ENCODE measurements at places on chromosomes 16 and 17.

DNA sequence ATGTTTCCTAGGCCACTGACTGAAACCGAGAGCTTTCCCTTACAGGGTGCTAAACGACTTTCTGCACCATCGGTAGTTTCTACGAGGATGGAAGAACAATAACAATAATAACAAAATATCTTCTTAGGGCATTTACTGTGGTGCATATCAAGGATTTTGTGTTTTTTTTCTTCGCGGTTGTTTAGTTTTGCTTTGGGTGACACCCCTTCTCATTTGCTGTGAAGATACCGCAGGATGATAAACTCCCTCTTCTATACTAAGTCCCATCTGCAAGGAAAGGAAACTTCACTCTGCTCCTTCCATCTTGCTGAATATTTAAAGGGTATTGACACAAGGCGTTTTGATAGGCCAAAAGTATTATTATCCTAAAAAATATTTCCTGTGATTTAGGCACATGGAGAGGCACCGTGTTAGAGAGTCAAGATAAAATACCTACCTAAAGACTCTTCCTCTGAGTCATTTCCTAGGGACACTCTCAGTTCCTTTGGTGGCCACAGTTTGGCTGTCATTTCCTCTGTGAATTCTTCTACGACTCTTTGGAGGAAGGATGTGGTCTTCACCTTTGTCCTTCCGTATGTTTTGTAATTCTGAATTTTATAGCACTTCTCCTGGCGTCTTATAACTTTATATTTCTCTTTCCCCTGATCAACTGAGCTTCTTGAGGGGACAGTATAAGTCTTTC is 318.8 kb downstream of the CDH13 start:
- DNase-seq: no peak

DNA sequence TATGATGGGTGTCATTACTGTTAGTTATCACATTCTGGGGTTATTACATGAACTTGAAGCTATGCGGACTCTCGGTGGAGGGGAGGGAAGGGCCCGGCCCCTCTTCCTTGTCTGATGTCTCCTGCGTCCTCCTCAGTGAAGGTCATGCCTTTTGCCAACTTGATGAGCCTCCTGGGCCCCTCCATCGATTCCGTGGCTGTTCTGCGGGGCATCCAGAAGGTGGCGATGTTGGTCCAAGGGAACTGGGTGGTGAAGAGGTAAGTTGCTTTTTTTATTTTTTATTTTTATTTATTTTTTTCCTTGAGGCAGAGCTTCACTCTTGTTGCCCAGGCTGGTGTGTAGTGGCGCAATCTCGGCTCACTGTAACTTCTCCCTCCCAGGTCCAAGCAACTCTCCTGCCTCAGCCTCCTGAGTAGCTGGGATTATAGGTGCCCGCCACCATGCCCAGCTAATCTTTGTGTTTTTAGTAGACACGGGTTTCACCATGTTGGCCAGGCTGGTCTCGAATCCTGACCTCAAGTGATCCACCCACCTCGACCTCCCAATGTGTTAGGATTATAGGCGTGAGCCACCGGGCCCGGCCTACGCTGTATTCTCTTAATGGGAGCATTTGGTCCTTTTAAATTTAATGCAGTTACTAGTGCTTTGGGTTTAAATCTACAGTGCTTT is 21.6 kb downstream of the POLR3E start:
- no peak for DNase-seq

DNA sequence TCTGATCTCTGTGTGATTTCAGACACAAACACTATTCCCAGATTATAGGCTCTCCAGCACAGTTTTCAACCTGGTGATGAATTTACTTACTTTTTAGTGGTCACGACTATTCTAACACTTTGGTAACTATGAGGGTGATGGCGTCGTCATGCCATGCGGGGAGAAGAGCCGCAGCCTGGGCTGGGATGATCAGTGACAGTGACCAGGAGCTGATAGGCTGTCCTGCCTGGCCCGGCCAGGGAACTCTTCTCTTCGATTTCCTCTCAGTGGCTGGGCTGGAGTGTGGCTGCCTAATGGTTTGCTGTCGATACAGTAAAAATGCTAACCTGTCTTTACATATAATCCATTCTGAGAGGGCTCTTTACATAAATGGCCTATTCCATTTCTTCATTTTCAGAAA is 113.1 kb downstream of the IRX3 start:
- DNase-seq: no peak

DNA sequence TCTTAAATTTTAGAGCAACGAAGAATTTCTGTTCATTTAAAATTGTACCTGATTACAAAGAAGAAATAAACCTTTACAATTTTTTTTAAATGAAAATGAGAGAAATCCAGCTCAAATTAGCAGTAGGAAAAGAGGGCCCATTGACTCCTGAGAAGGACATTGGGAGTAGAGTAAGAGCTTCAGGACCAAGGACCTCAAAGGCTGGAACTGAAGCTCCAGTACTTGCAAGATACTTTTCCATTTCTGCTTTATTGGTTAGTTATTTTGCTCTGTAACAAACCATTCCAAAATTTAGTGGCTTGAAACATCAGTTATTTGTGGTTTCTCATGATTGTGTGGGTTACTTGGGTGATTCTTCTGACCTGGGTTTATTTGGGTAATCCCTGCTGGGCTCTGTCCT is 165.9 kb downstream of the PRKCB start:
- DNase-seq: no peak

- no peak for DNase-seq
Observed at GRCh38 chr17:36496018-36496789, 9.7 kb downstream of the ZNHIT3 start.

DNA sequence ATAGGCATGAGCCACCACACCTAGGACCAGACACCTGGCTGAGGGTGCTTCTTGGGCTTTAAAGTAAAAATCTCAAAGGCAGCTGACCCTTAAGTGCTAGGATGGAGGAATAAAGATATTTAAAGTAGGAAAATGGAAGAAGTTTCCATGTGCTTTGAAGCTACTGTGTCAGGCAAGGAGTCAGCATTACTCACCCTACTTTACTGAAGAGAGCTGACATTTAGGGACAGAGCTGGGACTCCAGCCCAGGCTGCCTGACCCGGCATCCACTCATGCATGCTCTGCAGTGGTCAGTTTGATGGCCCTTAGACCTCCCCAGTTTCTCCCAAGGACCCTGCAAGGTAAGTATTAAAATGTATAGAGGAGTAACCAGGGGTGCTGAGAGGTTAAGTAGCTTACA is 124.7 kb upstream of the PLCG2 start:
- DNase-seq: no peak

- no peak for DNase-seq
Observed at GRCh38 chr16:12157517-12158093, 181.1 kb downstream of the SNX29 start.

DNA sequence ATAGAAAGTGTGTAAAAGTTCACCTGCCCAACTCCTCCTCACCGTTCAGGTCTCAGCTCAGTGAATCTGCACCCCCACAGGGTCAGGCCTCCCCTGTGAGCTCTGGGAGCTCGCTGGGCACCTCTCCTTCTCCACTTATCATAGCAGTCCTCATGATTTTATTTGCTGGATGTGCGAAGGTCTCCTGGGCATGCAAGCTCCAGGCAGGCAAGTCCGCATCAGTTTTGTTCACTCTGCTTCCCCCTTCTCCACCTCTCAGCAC is 112.8 kb downstream of the ZNF423 start:
- DNase-seq: no peak

- DNase-seq: no peak
Observed at GRCh38 chr16:66924527-66925321, 611 bp downstream of the RRAD start.

GRCh38 chr17:49939318-49939717 is 29.7 kb upstream of the DLX4 start:
- no peak for DNase-seq

DNA sequence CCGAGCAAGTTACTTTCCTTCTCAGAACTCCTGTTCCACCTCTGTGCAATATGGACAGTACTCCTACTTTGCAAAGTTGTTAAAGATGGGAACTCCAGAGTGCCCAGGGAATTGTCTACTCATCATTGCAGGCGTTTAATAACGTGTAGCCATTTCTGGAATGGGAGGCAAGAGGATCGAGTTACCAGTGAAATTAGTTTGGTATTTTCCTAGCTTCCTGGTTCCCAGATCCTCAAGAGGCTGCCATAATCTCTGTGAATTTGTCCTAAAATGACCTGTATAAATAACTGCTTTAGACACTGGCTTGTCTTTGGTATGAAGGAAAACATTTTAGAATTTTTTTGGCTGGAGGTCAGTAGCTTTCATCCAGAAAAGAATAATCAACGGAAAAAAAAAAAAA is 27.7 kb downstream of the WWOX start:
- DNase-seq: no peak

DNA sequence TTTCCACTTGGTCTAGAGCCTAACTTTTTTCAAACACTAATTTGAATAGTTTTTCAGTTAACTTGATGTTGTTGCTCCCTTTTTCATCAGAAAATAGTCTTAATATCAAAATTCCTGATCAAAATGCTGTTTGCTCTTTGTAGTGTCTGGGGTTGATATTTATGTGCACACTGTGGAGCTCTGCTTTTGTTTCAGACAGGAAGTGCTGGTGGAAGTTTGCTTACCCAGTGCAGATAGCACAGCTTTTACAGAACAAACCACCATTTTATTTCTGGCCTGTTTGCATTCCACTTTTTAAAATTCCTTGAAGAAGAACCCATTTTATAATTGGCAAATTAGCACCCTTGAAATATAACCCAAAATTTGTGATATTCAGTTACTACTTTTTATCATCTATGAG is 125.4 kb downstream of the MRTFB start:
- DNase-seq: no peak

- no peak for DNase-seq
Observed at GRCh38 chr17:16243801-16244567, 27.0 kb downstream of the PIGL start.

GRCh38 chr17:2034806-2035540 is 5.0 kb downstream of the DPH1 start:
- DNase-seq: no peak

DNA sequence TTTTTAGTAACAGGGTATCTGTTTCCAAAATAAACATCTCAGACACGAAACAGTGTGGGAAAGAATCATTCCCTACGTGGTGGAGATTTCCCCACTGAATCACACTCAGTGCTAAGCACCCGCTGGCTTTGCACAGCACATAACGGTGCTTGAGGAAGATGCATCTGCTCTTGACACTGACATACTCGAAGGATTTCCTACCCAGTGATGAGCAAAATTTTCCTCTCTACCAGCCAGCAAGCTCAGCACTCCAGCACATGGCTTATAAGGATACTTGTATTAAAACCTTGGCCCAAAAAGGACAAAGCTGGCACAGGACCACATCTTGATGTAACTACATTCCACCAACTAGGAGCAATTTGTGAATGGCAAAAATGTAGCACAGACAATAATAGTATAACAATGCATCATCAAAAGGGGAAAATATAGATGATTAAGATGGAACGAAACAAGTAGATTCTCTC is 59.0 kb downstream of the ANKFY1 start:
- no peak for DNase-seq

- DNase-seq: no peak
Observed at GRCh38 chr17:77690271-77691161, 268.0 kb upstream of the TNRC6C start.

DNA sequence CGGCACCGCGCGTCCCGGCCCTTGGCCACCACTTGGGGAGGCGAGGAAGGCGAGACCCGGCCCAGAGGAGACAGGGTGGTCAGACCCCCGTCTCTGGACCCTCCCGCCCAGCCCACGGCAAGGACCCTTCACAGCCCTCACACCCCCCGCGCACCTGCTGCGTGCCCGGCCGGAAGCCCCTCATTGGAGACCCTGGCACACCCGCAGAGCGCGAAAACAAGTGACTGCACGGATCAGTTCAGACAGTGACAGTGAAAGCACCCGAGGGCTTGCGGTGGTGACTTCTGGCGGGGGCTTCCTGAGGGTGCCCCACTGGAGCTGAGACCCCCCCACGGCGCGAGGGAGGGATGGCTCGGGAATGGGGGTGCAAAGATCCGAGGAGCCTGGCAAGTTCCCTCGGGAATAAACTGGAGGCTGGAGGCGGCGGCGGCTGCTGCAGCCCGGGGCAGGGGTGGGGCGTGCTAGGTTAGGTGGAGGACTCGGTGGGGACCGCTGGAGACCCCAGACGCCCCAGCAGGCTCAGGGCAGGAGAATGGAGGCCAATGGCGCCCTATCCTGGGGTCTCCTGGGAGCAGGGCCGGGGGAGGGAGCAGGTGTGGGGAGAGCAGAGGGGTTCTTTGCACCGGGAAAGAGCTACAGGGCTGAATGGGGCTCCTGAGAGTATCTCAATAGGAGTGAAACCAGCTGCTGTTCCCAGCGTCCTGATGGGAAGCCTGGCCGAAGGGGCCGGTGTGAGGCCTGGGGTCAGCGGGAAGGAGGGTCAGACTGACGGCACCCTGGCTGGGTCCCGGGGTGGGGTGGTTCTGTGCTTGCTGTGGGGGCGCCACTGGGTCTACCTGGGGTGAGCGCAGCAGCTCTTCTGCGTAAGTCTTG is 824 bp upstream of the FBXL16 start:
- DNase-seq: no peak

- no peak for DNase-seq
Observed at GRCh38 chr16:7422036-7422888, 89.6 kb downstream of the RBFOX1 start.

- DNase-seq: no peak
Observed at GRCh38 chr17:7328840-7329373, at the start of gene NEURL4. TSS of gene NEURL4 (minus strand) at chr17:7329335. CDS start at chr17:7329312, 23 bp downstream.

GRCh38 chr17:66727634-66728570 is 107.0 kb upstream of the CACNG5 start:
- DNase-seq: no peak

GRCh38 chr16:77402672-77403071 is 32.2 kb downstream of the ADAMTS18 start:
- DNase-seq: no peak

- no peak for DNase-seq
Observed at GRCh38 chr16:65104471-65104870, 17.4 kb downstream of the CDH11 start.

DNA sequence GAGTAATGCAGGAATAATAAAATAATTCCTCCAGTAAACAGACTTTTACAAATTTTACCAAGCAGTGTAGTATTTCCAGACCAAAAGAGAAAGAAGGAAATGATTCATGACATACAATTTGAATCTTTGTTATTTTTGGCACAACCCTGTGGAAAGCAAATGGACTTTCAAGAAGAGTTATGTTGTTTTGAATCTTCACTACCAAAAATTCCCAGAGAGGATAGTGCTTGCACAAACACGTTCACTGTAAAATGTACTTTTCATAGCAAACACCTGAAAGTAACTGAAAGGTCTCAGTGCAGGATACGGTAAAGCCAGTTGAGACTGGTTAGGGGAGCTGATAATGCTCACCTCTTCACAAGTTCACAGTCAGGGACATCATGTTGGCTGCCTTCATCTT is 107.1 kb downstream of the USP22 start:
- DNase-seq: no peak

- no peak for DNase-seq
Observed at GRCh38 chr17:29474297-29474696, 84.1 kb downstream of the TAOK1 start.

Measured in retinal pigment epithelial cell (primary cell).